ENCODE measurements at places on chromosomes 6 and 20.

GRCh38 chr6:73929405-73929804, 233.4 kb downstream of the CD109 start:
- no peak for DNase-seq

GRCh38 chr20:21151791-21152190, 25.9 kb downstream of the KIZ start:
- no peak for DNase-seq

- no peak for DNase-seq
Observed at GRCh38 chr6:36116943-36117342, 13.4 kb upstream of the MAPK13 start.

DNA sequence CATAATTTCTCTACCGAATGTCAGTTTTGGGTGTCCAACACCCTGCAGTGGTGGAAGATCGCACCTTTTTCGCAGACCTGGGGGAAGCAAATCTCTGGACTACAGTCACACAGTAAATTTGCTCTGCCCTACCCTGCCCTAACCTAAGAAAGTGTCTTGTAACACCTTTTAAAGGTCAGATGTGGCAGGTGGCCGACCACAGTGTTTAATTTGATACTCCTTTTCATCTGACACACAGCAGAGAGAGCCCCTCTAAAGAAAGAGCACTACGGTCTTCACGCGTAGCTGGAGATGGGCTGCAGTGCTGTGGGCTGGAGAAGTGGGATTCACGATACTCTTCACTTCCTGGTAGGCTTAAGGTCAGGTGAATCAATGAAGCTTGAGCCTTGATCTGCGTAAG, 109.9 kb downstream of the TMEM242 start:
- no peak for DNase-seq

DNA sequence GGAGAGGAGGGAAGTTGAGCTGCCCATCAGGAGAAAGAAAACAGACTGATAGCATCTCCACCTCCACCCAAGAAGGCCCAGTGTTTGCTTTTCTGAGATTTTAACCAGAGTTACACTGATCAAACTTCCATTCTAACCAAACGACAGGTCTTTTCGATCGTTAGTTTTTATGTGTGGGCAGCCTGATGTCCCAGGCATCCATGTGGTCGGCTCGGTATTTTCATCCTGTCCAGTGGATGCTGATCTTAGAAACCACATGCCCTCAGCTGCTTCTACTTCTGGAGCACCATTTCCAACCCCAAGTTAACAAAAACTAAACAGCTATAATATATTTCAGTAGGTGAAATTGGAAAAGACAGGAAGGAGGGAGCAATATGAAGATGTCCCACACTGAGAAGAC, 536.8 kb upstream of the JAG1 start:
- DNase-seq: no peak

GRCh38 chr6:43302126-43302525, 4.1 kb downstream of the SLC22A7 start:
- DNase-seq: no peak

GRCh38 chr6:150683320-150683719, 83.6 kb downstream of the PLEKHG1 start:
- DNase-seq: no peak

GRCh38 chr20:17985388-17986018, 16.7 kb downstream of the MGME1 start:
- no peak for DNase-seq

GRCh38 chr6:20700375-20700774, 166.1 kb downstream of the CDKAL1 start:
- DNase-seq: no peak

DNA sequence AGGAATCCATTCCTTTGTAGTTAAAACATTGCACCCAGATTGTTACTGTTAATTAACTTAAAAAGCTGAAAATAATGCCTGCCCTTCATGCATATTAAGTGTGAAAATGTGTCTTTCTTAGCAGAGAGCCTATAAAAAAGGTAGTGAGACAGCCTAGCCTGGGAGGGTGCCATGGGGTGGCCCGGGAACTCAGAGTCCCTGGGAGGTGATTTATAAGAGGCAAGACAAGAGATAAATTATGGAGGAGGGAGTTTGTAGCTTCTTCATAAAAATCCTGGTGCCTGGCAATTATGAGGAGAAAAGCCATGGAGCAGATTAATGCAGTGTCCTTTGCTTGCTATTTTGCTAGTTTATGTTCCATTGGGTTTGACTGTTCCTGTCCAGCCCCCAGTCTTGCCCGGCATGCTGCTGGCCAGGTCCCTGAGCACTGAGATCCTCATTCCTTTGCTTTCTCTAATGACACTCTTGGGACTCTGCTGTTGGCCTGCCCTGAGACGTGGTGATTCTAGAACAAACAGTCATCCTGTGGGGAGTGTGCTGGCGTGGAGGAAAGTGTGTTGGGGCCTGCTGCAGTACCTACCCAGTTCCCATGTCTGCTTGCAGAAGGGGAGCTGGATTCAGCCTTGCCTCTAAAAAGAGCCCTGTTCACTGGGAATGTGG, 4.2 kb downstream of the MLN start:
- no peak for DNase-seq

DNA sequence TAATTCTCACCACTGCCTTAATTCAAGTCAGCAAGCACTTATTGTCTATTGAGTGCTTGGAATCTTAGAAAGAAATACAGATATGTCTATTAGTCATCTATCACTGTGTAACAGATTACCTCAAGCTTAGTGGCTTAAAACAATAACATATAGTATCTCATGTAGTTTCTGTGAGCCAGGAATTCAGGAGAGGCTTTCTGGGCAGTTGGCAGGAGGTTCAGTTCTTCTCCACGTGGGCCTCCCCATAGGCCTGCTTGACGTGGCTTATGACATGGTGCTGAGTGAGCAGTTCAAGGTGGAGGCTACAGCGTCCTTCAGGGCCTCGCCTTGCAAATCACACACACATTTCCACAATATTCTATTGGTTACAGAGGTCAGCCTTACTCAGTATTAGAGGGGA, 69.7 kb downstream of the DTD1 start:
- DNase-seq: no peak

DNA sequence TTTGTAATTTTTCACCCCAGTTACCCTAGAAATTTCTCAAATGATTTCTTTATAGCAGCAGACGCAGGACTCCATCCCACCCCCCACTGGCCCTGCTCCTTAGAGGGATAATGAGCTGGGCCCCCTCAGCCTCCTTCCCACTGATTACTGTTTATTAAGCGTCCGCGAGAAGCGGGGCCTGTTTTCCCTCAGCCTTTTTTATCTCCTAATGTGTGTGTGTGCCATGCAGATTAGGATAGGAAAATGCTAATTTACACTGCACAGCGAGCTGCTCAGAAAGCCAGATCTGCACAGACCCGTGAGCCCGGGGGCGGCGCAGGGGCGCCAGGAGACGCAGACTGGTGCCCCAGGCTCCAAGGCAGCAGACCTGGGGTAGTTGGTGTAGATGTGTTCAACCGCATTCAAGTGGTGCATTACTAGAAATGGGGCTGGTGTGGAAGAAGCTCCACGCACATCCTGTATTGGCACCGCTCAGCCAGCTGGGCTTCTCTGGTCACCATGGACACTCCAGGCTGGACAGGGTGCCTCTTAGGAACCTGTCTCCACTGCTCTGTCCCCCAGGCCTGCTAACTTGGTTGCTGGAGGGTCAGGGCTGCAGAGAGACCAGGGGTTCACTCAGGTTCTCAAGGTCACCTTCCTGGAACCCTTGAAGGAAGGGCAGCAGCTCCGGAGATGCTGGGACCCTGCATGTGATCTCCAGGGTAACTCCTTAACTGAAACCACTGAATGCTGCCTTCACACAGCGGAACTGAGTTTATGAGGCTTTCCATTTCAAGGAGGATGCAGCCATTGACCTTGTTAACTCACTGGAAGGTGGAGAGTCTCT, 256.3 kb downstream of the ERMARD start:
- no peak for DNase-seq

DNA sequence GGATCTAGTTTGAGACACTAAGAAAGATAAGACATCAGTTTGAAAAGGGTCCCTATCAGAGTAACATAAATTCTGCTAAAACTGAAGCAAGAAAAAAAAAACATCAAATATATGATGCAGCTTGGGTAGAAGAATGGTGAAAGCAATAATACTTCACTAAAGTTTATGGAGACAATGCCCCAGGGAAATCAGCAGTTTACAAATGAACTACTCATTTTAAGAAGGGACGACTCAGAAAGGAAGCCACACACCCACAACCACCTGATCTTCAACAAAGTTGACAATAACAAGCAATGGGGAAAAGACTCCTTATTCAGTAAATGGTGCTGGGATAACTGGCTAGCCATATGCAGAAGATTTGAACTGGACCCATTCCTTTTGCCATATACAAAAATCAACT, 143.5 kb downstream of the TPBG start:
- DNase-seq: no peak

- no peak for DNase-seq
Observed at GRCh38 chr6:158954753-158955152, 45.2 kb downstream of the RSPH3 start.

DNA sequence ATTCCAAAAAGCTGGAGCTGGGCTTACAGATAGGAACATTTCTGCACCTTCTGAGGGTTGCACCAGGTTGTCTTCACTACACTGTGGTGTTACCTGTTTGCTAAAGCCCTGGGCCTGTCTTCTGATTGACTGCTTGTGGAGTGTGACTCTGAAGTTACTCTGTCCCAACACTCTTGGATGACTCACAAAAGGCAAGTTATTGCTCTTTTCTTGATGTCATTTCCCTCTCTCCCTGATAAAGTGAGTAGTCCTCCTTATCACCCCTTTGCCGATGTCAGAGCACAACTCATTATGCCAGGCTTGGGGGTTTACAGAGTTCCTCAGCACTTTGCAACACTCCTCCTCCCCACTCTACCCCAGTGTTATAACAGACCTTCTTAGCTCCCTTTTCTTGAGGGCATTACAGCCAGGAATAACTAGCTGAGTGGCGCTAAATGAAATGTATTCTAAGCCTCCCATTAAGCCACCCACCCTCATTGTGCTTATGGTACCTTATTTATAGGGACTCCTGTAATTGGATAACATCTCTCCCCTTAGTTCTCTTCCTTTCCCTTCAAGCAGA, 36.1 kb upstream of the NKX2-4 start:
- DNase-seq: no peak
